H4 (cell line): ENCODE measurements at places on chromosomes 11 and 22. TPM values are rescaled to one million over a fixed set of nuclear protein-coding genes. Genes with fewer than 3 reads are reported as not detected.

DNA sequence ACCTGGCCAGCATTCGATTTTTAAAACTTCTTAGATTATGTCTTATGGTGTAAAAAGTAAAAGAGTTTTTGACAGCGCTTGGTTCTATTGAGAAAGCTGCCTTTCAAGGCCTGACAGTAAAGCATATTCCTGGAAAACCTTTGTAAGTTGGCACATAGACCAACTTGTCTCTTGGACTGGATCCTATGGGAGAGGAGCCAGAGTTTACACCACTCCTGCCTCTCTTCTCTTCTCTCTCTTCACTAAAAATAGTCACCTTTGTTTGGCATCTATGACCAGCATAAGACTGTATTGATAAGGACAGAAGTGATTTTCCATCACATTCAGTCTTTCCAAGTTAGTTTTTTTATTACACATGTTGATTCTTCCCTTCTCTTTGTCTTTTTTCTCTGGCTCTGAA, 33.7 kb downstream of the CSRP3 start:
- no peak for DNase-seq

GRCh38 chr11:35906681-35907080, 37.2 kb upstream of the LDLRAD3 start:
- no peak for DNase-seq

DNA sequence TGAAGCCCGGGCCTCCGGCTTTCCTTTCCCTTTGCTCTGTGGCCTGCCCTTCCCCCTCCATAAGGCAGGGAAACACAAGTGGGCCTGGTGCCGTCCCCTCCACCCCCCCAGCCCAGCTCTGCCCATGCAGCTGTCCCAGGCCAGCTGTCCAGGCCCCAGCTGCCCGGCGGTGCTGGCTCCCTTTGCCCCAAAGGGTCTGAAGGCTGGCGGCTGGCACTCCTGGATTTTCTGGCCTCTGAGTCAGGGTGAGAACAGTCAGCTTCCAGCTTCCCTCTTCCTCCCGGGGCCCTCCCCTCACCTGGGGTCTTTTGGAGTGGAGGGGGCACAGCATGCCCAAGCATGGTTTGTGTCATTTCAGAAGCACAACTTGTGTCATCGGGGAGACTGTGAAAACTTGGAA, 27.8 kb downstream of the CD82 start:
- no peak for DNase-seq

DNA sequence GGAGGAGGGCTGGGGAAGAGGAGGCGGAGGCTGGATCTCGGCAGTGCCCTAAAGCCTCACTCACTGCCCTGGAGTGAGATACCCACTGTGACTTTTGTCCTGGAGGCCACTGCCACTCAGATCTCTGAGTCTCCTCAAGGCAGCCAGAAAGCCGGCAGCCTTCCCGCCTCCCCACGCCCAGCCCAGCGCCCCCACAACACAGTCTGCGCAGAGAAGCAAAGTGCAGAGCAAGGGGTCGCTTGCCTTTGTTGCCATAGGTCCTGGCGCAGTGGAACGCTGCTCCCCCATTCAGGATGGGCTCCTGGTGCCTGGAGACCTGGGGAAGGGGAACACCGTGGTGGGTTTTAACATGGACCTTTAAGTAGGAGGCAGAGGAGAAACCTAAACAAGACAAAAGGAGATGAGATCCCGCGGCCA, 17.6 kb downstream of the PATZ1 start:
- DNase-seq = no peak

DNA sequence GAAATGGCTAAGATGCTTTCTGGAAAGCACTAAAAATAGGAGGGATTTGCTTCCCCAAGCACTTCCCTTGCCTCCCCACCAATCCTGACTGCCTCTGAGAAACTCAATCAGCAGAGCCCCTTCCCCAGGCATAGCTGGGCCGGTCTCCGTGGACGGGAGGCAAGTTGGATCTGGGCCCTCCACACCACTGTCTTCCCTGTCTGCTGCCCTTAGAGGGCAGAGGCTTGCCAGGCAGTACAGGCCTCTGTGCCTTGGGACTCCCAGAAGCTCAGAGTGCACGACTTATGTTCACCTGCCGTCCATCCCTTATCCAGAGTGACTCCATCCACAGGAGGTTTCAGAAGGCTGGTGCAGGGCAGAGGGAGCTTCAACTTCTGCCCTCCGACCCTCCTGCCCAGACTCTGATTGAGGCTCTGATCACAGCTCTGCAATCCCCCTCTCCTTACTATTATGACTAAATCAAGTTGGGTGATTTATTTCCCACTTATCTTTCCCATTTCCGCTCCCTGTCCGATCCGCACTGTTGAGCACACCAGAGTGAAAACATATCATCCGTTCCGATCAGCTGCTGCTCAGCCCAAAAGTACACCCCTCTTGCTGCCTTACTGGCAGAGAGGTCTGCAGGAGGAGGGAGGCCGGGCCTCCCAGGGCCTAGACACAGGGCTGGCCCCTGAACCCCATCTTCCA, 71.8 kb downstream of the DSCAML1 start:
- DNase-seq = no peak

The TCN2 gene
- total RNA-seq = 6.1 and 7.6 TPM in 2 replicates

DNA sequence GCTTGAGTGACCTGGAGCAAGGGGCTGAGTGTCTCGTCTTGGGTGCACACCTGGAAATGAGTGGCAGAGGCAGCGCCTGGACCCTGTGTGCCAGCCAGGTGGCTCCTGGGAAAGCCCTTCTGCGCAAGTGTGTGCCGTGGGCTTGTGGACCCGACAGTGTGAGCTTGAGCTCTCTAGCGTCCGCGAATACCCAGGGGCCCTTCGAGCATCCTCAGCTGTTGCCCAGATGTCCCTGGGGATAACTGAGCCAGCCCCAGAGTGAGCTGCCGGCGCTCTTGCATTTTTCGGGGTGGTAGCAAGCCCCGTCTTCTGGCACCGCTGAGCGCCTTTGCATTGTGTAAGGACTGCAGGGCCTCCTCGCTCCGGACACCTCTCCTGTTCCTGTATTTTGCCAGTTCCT, 399.2 kb downstream of the TBC1D22A start:
- DNase-seq = no peak

The UBQLNL gene
- total RNA-seq = not detected in 2 replicates

GRCh38 chr22:22865311-22866072, 22.1 kb upstream of the IGLL5 start:
- no peak for DNase-seq

The TRPM5 gene
- not detected in 2 replicates for total RNA-seq

The LARGE2 gene
- total RNA-seq = not detected in 2 replicates

GRCh38 chr11:8671193-8671612, 11.3 kb downstream of the TRIM66 start:
- peak; percentile 75 for DNase-seq
